ENCODE measurements at places on chromosomes 11 and 22.

DNA sequence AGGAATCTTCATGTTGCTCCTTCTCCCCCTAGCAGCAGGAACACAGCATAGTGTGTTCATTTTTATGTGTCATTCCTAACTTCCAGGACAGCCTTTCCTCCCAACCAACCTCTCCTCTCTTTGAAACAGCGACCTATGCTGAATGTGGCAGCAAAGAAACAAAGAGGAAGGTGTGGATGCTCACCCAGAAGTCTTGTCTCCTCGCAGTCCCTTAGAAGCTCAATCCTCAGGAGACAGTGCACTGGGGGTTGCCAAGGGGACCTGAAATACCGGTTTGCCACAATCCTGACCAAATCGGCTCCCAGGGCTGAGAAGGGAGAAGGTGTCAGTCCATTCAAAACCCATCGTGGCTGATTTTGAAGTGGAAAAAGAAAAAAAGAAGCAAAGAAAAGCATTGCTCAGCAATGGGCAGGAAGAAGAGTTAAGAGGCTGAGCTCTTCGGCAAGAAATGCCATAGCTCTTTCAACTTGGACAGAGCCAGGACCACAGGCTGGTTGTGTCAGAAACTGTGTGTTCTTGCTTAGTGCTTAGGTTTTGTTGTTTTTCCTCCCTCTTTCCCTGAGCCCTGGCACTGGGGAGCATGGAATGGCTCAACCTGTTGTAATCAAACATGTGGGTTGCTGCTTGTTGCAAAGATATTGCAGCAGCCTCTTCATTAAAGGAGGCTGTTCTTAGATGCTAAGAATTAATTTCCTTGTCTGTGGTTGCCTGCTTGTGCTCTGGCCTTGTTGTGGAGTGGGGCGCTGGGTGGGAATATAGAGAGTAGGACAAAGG is 30.4 kb upstream of the TENM4 start:
- no peak for DNase-seq

DNA sequence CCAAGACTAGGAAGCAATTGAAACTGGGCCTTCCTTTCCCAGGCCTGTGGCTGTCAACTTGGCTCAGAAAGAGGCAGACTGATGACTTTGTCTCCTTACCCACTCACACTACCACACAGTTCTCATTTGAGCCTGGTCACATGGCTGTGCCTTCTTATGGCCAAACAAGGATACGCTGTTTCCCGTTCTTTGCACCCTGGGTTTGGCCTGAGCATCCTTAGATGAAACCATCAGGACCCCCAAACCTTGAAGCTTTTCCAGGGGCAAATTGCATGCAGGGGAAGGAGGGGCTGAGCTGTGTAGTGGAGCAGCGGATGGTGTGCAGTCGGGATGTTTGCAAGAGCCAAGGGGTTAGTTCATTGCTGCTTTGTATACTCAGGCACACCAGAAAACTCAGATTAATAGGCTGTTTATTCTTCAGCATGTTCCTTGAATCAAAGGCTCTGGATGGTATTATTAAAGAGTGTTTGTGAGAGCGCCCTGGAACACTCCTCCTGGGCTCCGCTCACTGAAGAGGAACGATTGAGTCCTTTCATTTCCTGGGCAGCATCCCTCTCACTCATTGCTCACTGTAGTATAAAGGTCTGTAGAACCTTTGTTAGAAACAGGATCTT is 69.8 kb downstream of the ARFGAP2 start:
- DNase-seq = no peak

DNA sequence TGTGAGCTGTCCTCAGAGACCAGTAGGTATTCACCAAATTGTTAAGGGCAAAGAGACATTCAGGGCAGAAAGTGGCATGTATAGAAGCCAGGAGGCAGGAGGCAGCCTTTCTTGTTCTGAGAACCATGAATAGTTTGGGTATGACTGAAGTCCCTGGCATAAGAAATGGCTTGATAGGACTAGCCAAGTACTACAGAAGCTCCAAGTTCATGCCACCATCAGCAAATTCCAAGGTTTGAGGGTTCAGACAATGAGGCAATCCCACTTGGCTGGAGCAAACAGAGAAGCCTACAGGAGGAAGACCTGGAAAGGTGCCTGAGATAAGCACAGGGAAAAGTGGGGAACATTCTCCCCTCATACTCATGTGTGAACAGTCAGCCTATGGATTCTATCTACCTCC is 25.8 kb downstream of the XRRA1 start:
- DNase-seq = no peak

DNA sequence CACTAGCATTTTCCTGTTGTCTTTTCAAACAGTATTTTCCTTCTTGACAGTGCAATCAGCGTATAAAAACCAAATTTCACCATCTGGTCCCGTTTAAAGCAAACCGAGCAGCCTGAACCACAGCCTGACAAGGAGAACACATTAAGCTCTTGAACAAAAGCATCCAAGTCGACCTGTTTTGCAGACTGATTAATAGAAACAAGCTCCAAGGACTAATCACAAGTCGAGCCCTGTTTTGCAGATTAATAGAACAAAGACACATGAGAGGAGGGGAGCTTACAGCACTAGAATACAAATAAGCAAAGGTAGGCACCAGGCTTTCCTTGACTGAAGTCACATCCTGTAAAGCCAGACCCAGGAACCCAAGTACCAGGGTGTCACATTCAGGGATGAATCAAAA is 104.8 kb downstream of the MPPED2 start:
- DNase-seq = no peak

GRCh38 chr22:19287889-19288288 is 3.6 kb downstream of the CLTCL1 start:
- no peak for DNase-seq

- DNase-seq = no peak
Measured at GRCh38 chr11:125091877-125092664, 19.4 kb downstream of the TMEM218 start.

DNA sequence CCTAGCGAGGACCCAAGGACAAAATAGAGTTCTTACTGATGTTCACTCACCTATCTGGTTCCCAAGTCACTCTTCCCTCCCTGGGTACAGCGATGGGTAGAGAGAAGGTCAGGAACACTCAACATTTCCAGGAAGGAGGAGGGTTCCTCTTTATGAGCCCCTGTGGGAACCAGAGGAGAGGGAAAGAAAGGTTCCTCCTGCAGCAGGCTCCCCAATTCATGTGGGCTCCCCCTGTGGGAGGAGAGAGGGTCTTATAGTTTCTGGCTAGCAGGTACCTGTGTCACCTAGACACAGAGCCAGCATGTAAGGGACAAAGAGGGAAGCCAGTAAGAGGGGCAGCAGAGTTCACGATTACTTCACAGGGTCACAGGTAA is 93.5 kb downstream of the DBX1 start:
- DNase-seq = no peak

GRCh38 chr22:43293655-43294392 is 49.3 kb downstream of the SCUBE1 start:
- no peak for DNase-seq

GRCh38 chr11:34655335-34656008 is 34.6 kb downstream of the EHF start:
- DNase-seq = no peak

GRCh38 chr11:399731-400211 is 5.8 kb downstream of the PKP3 start:
- DNase-seq = no peak

DNA sequence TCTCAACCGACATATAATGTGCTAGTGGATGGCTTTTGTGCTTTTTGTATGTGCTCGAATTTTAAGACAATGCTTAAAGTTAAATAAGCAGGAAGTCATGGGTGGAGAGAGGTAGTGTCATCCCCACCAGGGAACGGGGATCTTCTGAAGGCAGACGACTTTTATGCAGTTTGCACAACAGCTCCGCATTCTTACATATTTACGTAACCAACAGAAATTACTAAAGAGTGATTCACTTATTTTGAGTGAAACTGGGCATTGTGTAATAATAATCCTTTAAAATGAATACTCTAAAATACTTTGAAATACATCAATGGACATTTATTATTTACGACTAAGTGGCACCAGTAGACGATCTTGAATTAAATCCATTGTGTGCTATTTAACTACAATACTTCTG is 305.1 kb downstream of the CNTN5 start:
- DNase-seq = no peak

DNA sequence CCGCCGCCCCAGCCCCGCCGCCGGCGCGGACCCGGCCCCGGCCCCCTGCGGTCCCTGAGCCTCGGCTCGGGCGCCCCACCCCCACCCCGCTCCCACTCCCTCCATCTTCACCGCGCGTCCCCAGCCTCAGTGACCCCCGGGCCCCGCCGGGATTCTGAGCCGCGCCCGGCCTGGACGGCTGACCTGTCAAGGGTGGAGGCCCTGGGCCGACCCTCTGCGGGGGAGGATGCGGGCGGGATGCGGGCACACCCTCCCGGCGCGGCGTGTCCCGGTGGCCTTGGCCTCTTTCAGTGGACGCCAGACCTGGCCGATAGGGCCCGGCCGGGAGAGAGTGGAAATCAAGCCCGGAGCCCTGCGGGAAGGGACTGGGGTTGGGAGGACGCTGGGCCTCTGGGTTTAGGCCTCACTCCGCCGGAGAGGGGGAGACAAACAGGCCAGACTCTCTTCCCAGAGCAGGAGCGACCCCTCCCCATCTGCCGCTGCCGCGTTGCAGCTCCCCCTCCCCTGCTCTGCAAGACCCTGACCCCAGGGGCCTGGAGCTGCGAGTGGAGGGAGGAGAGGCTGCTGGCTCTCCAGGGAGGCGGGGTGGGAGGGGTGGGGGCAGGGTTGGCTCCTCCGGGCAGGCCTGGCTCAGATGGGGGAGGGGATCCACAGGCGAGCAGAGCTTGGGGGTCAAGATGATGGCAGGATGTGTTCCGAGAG is 525 bp downstream of the MAPK8IP2 start:
- DNase-seq = no peak

Measured in activated naive CD4-positive, alpha-beta T cell treated with anti-CD3 and anti-CD28 coated beads, Interleukin-2, amount 50 U/mL, for 16 hours (primary cell).